Heart left ventricle (tissue), 16 donors: ENCODE measurements at places on chromosomes 2 and 18.
A peak's percentile ranks its signal among the peaks of the same experiment; 100 is the strongest.

GRCh38 chr2:56583796-56584315, 400.1 kb downstream of the CCDC85A start:
- DNase-seq, result no peak

- DNase-seq, result no peak
Measured at GRCh38 chr18:62125702-62126101, 61.2 kb downstream of the PIGN start.

- no peak for DNase-seq
Measured at GRCh38 chr2:178700922-178701342, 106.3 kb downstream of the TTN start.

GRCh38 chr18:12652861-12653401, 5.0 kb downstream of the SPIRE1 start:
- no peak for DNase-seq

DNA sequence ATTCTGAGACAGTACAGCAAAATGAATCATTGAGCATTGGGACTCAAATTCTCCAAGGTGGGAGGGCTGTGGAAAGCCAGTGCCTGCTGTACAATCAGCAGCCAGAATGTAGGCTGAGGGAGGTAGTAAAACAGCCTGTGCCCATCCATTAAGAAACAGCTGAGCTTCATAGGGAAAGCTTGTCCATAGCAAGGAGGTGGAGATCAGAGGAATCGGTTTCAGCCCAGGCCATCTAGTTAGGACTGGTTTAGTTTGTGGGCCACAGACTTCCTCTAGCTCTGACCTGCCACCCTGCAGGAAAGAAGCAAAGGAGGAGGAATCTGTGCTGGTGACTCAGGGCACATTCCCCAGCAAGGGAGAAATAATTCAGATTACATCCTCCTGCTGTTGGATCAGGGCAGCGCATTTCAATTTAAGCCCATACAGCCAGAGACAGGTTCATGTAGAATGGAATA, 333.4 kb downstream of the SETBP1 start:
- DNase-seq, result peak; percentile 55

DNA sequence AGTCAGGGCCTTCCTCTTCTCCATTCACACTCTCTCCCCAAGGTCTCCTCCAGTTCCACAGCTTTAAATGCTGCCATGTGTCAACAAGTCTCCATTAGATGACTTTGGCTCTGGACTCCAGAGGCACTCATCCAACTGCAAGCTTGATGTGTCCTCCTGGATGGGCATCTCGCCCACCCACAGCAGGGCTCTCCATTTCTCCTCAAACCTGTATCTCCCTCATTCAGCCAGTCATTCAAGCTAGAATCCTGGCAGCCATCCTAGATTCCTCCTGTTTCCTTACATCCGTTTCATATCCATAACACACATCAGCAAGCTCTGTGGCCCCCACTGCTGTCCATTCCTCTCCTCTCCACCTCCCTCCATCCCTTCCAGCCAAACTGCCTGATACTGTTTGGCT, 88.4 kb upstream of the AFF3 start:
- DNase-seq, result no peak
